SK-N-MC (cell line): ENCODE measurements at places on chromosomes 4 and X.

DNA sequence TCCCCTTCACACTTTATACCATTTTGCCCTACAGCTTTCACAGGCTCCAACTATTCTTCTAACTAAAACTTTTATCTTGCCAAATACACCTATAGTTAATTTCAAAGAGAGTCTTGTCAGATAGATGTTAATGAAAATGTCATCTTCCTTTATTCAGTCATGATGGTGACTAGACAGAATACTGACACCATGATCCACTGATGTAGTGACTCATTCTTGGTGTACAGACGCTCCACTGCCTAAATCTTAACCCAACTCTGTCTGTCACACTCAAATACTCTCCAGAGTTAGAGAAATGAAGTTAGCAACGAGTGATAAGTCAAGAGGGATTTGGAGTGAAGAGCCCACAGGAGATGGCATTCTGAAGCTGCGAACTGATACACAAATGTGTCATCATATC, 32.1 kb upstream of the HDAC8 start:
- DNase-seq: no peak

DNA sequence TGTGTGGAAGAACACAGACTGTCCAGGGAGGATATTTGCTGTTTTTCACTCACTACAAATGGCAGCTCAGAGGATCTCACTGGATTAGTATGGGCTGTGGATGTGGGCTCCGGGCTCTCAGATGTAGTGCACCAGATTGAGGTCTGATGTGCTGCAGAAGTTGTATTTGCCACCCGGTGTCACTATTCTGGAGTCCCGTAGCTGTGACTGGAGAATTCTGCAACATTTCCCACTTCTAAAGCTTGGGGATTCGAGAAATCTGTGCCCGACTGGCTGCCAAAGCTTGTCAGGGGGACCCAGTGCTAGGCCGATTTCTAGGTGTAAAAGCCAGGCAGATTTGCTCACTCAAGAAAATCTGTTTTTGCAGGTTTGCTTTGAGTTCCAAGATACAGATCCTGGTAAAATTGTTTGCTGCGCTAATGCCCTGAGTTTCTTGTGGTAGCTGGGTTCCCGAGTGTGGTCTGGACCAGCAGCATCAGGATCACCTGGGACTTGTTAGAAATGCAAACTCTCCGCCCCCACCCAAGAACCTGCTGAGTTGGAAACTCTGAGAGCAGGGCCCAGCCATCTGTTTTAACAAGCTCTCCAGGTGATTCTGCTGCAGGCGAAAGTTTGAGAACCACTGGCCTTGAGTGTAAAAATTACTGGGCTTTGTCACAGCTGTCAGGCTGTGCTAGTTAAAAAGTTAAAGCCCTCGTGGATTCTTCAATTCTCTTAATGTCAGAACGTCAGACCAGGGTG, 18.1 kb downstream of the KIT start:
- DNase-seq: no peak

DNA sequence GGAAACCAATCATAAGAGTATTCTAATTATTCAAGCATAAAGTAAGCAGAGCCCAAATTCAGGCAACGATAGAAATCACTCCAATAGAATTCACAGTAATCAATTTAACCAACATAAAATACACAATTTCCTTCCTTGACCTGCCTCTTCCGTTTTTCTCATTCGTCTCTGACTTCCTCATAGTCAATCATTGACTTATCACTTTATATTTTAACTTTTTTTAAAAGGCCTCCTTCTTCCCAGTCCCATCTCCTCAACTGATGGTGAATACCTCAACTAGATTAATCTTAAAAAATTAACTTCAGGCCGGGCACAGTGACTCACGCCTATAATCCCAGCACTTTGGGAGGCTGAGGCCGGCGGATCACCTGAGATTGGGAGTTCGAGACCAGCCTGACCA, 13.3 kb downstream of the CNOT6L start:
- DNase-seq: no peak

DNA sequence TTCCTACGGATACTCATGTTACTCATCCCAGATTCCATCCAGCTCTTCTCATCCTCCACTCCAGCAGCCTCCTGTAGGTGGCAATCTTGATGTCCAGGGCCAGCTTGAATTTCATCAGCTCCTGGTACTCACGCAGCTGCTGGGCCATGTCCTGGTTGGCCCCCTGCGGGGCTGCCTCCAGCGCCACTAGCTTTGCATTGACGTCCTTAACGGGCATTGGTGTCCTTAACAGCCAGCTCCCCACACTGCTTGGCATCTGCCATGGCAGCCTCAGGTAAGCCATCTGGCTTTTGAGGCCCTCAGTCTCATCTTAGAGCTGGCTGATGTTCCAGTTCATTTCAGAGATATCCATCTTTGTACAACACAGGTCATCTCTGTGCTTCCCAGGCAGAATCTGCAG, 223.7 kb downstream of the FGF13 start:
- DNase-seq: no peak

- no peak for DNase-seq
Measured at GRCh38 chr4:25158817-25159216, 1.4 kb downstream of the SEPSECS start.

- DNase-seq: no peak
Measured at GRCh38 chr4:104532677-104533076, 38.0 kb upstream of the CXXC4 start.

DNA sequence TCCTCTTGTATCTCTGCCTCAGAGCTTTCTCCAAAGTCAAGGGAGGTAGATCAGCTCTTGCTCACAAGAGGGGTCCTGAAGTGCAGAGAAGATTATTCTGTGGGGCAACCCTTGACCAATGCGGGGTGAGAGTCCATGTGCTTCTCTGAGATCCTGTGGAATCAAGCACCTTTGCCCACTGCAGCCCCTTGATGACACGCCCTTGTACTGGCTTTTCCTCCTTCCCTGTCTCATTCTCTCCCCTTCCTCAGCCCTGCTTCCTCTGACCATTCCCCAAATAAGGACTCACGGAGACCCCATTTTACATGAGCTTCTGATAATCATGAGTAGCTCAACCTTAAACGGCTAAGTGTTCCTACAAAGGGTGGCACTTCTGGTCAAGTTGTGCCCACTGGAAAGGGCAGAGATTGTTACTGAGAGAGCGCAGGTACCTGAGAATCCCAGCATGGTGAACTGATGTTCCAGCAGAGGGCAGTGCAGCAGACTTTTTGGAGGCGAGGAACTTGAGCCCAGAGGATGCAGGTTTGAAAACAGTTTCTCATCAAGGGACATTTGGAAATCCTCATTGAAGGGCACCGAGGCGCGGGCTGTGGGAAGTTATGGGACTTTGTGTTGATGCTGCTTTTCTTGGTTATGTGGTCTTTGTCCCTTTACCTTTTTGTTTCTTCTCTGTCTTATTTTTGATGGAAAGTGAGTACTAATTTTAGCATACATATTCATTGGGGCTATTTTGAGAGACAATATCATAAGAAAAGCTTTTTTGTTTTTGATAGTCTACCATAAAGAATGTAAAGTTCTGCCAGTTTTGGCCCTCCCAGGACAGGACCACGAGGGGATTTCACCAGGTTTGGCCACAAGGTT, 201.3 kb downstream of the RBM46 start:
- DNase-seq: peak; percentile 14

GRCh38 chr4:61805227-61805626, 605.1 kb downstream of the ADGRL3 start:
- DNase-seq: peak; percentile 91

DNA sequence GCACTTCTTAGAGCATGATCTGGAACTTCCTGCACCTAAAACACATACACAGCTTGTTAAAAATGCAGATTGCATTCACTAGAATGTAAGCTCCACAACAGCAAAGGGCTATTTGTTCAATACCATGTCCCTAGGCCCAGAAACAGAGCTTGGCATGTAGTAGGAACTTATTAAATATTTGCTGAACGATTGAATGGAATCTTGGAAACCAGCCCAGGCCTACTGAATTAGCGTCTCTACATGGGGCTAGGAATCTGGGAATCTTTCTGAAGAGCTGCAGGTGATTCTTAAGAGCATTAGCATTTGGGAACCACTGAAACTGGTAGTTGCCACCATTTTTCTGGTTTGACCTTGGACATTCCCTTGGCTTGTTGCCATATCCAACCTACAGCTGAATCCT, 234.1 kb downstream of the STIM2 start:
- DNase-seq: no peak

DNA sequence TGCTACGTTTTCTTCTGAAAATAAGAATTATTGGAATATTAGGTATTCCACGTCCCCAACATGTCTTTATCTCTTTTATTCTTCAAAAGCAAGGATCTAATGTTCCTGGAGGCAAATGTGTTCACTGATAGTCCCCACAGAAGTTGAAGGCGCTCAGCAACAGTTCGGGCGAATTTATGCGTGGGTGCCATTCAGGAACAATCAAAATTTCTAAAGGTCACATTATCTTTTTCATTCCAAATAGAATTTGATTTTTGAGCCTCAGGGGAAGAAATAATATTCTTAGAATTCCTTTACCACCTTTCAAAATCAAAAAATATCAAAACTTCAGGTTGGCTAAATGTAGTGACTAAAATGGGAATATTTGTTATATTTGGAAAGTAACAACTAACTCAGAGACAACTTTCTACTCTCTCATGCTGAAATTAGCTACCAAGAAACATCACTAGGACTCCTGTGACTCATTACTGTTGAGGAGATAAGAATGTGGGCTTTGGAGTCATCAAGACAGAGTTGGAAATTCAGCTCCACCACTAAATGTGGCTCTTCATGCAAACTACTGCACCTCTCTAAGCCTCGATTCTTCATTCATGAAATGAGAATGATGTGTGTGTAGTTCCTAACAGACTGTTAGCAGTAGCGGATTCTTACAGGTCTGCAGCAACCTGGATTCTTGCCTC, 72.3 kb upstream of the KIT start:
- no peak for DNase-seq

GRCh38 chr4:87058356-87059073, 123.7 kb downstream of the AFF1 start:
- DNase-seq: no peak

DNA sequence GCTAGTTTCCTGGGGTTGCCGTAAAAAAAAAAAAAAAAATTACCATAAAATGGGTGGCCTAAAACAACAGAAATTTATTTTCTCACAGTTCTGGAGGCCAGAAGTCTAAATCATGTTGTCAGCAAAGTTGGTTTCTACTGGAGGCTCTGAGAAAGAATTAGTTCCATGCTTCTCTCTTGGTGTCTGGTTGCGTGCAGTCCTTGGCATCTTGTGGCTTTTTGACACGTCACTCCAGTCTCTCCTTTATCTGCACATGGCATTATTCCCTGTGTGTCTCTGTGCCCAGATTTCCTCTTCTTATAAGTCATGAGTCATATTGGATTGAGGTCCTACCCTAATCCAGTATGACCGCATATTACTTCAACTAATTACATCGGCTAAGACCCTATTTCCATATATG, 38.7 kb downstream of the SPATA4 start:
- no peak for DNase-seq

GRCh38 chr4:116358633-116359222, 726.6 kb downstream of the TRAM1L1 start:
- peak; percentile 32 for DNase-seq

DNA sequence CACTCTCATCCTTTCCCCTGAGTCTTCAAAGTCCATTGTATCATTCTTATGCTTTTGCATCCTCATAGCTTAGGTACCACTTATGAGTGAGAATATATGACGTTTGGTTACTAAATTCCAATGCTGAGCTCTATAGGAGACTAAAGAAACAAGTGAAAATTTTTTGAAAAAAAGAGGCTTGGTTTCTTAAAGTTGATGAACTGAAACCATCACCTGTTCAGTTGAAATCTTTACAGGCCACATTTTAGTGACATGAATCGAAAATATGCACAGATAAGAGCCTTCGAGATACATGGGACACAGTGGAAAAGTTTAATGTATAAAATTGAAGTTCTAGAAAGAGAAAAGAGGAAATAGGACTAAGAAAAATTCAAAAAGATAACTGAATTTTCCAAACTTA, 195.8 kb downstream of the GPM6A start:
- no peak for DNase-seq

- no peak for DNase-seq
Measured at GRCh38 chr4:141127884-141128283, 5.4 kb downstream of the RNF150 start.

DNA sequence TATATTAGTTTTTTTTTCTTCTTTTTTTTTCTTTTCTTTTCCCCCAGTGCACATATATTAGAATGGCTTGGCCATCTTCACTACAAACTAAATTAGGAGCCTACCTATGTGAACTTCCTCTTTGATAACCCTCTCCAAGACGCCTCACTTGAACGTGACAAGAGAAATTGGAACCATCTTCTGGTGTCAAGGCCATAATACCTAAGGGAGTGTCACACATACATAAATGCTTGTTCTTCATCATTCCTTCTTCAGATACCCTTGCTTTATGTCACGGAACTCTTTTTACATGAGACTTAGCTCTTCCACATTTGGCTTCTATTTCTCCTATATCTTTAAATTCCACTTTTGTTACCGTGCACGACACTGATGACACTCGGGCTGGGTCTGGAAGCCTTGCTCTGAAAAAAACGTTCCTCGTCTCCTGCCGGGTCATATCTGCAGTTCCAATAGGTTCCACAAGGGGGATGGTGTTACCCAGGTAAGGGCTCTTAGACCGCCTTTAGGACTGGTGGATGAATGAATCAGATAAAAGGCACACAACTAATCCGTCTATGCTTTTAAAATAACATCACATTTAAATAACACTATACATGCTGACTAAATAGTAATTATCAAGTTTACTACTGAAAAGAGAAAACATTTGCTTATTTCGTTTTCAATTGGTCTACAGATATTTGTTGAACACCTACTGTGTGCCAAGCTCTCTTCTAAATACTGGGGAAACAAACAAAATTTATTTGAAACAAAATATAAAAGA, 19.9 kb downstream of the DGAT2L6 start:
- no peak for DNase-seq

- peak; percentile 45 for DNase-seq
Measured at GRCh38 chr4:179867300-179867878, 2375.8 kb upstream of the TENM3 start.

GRCh38 chrX:9282325-9282724, 182.5 kb upstream of the TBL1X start:
- DNase-seq: no peak

DNA sequence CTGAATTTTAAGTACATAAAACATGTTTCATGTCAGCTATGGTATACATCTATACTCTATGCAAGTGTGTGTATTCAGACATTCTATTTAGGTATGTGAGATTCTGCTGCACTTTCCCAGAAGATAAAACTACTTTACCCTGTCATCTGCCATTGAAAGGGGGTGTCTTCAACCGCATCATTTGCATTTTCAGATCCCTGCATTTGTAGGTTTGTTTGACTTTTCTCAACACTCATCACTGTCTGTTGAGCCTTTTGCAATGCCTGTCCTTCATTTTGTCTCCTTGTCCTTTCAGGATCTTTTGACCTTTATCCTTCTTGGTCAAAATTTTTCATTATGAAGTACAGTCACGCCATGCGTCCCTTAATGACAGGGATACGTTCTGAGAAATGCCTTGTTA, 103.5 kb downstream of the TMA16 start:
- DNase-seq: no peak

GRCh38 chrX:121456315-121456714, 408.9 kb downstream of the GLUD2 start:
- no peak for DNase-seq
